ENCODE measurements at places on chromosomes 1 and 21.

- no peak for DNase-seq
Measured at GRCh38 chr1:10143961-10144485, 66.3 kb upstream of the KIF1B start.

- DNase-seq = no peak
Measured at GRCh38 chr1:40794974-40795715, 11.6 kb downstream of the KCNQ4 start.

DNA sequence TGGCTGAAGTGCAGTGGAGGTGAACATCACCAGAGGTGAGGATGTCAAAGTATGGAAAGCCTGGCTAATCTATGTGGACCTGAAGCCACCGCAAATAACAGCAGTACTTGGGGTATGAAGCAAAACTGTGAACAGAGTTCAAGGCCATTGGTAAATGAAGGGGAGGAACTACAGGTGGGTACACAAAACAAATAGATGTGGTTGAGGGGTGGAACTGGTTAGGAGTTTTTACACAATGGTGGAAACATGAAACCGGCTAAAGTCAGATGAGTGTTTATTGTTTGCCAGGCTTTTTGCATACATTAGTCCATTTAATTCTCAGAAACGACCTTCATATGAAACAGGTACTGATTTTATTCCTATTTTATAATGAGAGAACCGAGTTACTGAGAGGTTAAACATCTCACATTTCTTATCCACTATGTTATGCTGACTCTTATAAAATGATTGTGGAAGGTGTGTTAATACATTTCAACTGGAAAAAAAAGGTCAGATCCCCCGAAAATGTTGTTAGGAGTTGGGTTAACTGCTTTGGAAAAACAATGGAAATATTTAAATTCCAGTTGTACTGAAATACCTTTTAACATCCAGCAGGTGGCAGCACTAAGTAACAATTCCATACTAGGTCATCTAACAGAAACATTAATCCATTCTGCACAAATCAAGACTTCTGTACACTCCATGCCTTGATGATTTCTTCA is 44.3 kb upstream of the GTF2B start:
- no peak for DNase-seq

DNA sequence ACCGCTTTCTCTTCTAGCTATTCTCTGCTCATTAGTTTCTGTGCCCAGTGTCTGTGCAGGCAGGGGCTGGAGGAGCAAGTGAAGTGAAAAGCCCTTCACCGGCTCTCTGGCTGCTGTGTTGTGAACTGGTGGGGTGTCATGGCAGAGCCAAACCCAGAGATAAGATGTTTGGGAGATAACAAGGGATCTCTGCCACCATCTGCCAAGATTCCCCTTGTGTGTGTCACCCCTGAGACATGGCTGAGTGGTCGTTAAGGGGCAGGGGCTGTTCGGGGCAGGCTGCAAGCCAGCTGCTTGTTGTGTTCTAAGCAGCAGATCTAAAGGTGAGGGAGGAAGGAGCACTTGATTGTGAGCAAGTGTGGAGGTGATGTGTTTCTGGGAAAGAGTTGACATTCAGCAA is 24.5 kb downstream of the CNIH3 start:
- no peak for DNase-seq

DNA sequence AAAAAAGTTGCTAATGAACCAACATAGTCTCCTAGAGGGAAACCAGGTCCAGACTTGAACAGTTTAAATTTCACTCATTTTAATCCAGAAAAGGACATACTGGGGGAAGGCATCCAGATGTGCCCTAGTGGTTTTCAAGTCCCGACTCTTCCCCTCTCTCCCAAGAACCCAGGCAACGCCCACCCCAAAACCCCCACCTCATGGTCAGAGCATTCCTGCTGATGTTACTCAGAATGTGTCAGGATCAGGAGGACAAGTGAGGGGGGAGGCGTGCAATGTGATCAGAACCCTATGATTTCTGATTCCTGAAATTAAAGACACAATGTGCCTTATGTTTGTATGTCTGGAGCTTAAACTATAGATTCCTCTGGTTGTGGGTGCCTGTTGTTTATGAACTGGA is 1.6 kb upstream of the CTSK start:
- no peak for DNase-seq

DNA sequence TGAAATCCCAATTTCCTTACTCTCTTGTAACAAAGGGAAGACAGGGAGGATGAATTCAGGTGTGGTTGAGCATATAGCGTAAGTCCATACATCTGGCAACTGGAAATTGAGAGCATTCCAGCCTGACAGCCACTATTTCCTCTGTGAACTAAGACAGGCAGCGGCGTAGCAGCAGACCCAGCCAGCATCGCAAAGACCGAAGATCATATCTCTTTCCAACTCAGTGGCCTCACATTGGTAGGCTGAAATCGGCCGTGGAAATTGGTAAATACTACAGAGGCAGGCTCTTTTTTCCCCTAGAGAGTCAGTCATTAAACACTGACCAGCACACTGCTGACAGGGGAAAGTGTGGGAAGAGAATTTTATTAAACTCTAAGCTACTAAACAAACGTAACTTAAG is 43.4 kb downstream of the TARBP1 start:
- no peak for DNase-seq

- DNase-seq = no peak
Measured at GRCh38 chr1:30422251-30422650, 301.1 kb downstream of the MATN1 start.

DNA sequence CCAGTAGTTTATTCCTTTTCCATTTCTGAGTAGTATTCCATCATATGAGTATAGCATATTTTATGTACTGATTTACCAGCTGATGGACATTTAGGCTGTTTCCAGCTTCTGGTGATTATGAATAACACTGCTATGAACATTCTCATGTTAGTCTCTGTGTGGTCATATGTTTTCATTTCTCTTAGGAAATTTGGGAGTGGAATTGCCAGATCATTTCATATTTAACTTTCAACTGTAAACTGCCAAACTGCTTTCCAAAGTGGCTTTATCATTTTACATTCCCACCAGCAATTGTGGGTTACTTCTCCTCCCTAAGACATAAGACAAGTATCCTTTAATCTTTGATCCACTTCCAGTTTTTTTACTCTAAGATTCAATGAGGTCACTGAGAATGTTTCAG is 85.7 kb upstream of the RALGPS2 start:
- DNase-seq = no peak

DNA sequence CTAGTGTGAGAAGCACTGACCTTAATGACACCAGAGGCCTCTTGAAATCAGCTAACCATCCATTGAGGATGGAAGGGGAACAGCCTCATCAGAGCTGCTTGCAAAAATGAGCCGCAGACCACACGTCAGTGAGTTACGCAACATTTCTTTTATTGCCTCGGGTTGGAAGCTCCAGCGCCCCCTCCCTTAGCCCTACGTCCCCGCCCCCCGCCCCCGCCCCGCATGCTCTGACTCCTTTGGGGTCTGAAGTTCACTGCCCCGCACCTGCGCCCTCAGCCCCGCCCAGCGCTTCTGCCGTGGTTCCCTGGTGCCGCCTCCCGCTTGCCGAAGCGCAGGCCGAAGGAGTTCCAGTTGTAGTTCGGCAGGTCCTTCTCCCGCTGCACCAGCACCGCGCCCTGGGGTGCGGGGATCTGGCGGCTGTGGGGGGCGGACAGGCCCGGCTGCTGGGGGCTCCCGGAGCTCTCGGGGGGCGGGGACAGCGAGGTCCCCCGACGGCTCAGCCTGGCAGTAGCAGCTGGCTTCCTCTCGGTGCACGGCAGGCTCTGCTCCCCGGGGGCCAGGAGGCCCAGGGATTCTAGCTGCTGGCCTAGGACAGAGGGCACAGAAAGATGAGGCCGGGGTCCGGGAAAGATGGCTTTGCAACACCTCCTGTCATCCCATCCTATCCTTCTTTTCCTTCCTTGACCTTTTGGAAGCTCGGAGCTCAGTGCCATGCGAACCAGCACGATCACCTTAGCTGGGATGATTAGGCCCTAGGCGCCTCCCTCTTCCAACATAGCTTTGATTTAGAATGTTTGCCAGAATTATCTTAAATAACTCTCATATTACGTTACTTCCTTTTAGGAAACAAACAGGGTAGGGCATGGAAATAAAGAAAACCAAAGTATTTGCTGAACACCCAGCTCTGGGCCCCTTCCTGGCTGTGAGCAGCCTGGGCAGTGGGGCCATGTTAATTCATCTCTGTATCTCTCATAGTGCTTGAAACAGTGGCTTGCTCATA is 5.8 kb downstream of the KISS1 start:
- no peak for DNase-seq

GRCh38 chr1:150535511-150536287 is 13.5 kb upstream of the ADAMTSL4 start:
- no peak for DNase-seq

GRCh38 chr1:240027059-240027462 is 64.6 kb upstream of the FMN2 start:
- DNase-seq = no peak

- DNase-seq = no peak
Measured at GRCh38 chr1:51693419-51694155, 76.7 kb downstream of the OSBPL9 start.

- DNase-seq = no peak
Measured at GRCh38 chr1:91940496-91940895, 8.7 kb upstream of the BRDT start.

- DNase-seq = no peak
Measured at GRCh38 chr1:83872515-83872914, 126.4 kb downstream of the TTLL7 start.

DNA sequence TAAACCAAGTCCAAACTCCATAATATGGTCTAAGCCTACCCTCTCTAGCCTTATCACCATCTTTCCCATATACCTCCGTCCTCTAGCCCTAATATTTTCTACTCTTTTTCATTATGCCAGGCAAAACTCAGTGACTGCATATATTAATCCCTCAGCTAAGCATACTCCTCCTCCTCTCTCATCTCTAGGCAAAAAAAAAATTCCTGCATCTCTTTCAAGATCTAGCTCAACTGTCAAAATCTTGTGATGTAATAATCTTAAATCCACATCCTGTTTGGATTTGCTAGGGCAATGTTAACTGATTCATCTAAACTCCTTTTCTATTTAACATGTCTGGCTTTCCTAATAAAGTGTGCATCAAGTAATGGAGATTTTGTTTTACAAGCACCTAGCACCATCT is 20.4 kb downstream of the PRPF38A start:
- DNase-seq = no peak

- DNase-seq = no peak
Measured at GRCh38 chr1:36349241-36349671, 25.8 kb upstream of the EVA1B start.

GRCh38 chr1:182996816-182997215 is 26.4 kb upstream of the LAMC1 start:
- no peak for DNase-seq

- DNase-seq = no peak
Measured at GRCh38 chr21:41761211-41761933, 5.5 kb downstream of the RIPK4 start.

DNA sequence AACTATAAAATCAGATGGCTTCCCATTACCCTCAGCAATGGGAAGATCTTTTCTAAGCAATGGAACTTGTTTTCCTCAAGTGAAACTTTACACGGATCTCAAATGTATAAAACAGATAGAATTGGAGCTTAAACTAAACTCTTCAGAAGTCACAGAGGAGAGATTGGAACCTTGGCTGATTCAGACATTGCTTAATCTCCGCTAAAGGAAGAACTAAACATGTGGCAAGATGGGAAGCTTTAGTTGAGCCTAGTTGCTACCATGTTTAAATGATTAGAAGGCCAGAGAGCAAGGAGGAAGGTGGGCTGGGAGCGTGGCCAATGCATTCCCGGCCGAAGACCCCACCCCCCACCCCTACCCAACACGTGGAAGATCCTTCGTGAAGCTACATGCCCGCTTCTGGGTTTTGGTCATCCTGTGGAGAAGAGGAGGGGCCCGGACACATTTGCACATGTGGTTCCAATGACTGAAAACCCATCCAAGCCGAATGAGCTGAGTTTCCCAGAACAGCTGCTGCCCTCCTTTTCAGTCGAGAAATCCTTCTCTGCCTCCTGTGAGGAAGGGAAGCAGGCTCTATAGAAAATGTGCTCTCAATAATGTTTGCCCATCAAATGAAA is 164.3 kb downstream of the MIS18A start:
- no peak for DNase-seq

- DNase-seq = no peak
Measured at GRCh38 chr1:27009601-27010197, 3.0 kb downstream of the TENT5B start.

DNA sequence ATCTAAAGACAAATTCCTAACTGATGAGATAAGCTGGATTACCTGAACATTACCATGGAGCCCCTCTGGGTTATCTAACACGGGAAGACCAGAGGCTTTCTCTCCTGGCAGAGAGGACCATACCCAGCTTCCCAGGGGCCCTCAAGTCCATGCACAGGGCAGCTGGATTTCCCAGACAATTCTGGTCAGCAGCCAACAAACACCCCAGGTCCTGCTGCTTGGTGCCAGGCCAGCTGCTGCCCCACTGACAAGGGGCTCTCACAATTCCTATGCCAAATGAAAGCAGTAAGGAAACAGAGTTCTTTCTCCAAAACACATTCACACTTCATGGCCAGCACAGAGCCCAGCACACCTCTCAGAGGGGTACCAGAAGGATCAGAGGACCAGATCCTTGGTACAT is 114.2 kb downstream of the HLCS start:
- DNase-seq = no peak

GRCh38 chr1:227940791-227941241 is 6.9 kb downstream of the WNT9A start:
- DNase-seq = no peak

Measured in activated T-helper 1 cell treated with anti-CD3 and anti-CD28 coated beads, Interleukin-2, amount 50 U/mL, for 16 hours (primary cell).